ENCODE measurements at places on chromosomes 5 and 9.

GRCh38 chr9:113634596-113635515 is 171.3 kb downstream of the RGS3 start:
- DNase-seq: peak; percentile 25

DNA sequence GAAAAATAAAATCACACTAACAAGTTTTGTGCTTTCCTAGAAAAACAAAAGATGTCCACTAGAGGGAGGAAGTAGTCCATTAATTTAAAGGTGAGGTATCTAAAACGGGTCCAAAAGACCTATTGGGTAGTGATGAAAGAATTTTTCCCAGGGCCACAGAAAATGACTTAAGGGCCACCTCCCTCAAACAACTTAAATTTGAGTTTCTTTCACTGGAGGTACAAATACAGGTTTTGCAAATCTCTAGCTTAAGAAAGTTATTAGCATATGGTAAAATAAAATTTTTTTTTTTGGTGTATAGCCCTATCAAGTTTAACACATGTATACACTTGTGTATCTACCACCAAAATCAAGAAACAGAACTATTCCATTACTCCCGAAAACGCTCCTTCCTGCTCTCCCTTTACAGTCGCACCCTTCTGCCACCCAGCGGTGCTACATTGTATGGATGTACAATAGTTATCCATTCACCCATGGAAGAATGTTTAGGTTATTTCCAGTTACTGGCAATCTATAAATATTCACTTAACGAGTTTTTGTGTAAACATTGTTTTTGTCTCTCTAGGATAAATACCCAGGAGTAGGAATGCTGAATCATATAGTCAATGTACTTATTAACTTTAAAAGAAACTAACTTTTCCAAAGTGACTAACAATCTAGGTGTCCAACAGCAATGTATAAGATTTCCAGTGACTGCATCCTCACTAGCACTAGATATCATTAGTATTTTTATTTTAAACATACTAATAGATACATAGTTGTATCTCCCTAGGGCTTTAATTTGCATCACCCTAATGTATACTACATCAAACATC is 21.9 kb downstream of the DEPDC1B start:
- no peak for DNase-seq

GRCh38 chr9:137219757-137220316 is 2.2 kb downstream of the RNF208 start:
- DNase-seq: no peak

GRCh38 chr5:177378884-177379883 is 5.0 kb upstream of the SLC34A1 start:
- DNase-seq: peak; percentile 69

- DNase-seq: no peak
Observed at GRCh38 chr5:74510476-74511075, 130.0 kb downstream of the ENC1 start.

GRCh38 chr5:14191325-14191724 is 48.2 kb downstream of the TRIO start:
- DNase-seq: no peak

DNA sequence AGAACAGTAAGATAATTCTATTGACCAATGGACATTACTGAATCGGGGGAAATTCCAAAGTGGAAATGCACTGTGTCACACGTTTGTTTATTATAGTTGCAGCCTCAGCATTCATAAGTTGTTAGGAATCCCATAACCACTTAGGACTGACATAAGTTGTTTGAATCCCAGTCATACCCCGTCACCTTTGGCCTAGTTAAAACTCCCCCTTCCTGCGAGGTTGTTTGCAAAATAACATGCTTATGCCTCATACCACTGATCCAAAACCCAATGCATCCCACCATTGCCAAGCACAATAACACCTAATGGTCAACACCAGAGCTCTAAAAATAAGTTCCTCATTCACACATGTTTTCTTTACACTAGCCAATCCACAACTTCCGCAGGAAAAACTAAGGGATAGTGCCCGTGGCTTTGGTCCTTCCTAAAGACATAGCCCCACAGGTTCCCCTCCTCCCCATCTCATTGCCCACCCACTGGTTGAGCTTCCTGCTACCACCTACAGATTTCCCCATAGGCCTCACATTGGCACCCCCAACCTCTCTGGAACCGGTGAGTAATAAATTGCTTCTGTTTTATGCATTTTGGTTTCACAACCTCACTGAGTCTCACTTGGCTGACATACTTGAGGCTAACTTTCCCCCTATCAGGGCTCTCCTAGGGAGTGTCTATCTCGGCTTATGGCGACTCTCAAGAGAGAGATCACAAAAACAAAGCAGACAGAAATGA is 42.3 kb upstream of the MUSK start:
- DNase-seq: no peak

DNA sequence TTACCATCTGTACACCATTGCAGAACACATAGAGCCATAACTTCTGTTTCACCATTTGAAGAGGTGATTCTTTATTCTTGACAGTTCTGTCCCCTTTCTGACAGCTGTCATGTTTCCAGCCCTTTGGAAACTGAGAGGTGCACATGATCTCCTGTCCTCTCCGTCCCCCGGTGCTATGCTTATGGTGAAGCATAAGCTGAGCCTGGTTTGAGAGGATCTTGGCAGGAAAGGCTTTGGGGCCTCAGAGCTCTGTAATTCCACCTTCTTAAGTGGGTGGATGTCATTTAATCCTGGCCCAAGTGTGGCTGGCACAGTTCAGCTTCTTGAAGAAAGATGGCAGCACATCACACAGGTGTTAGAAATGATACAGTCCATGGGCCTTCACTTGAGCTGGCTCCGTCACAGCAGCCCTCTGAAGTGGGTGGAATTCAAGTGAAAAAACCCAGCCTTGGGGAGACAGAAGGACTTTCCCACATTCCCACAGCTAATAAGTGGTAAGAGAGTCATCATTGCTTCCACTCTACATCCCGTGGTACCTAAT is 30.7 kb upstream of the GRPEL2 start:
- no peak for DNase-seq

- no peak for DNase-seq
Observed at GRCh38 chr5:145797336-145797735, 37.8 kb downstream of the PRELID2 start.

GRCh38 chr5:57448751-57449150 is 33.9 kb downstream of the ACTBL2 start:
- DNase-seq: no peak

DNA sequence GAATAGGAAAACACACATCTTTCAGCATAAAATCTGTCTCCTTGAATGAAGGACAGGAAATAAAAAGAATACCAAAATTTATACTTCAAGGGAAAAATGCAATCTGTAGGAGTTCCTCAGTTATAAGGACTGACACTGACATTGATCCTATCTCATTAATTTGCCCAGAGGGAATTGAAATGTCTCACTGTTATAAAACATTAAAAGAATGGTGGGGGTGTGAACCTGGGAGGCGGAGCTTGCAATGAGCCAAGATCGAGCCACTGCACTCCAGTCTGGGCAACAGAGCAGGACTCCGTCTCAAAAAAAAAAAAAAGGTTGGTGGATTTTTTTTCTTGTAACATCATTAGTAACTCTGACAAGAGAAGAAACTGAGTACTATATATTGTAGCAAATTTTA is 60.8 kb downstream of the TTLL11 start:
- DNase-seq: no peak

All from activated effector memory CD4-positive, alpha-beta T cell treated with anti-CD3 and anti-CD28 coated beads, Interleukin-2, amount 50 U/mL, for 16 hours (primary cell).